ENCODE measurements at places on chromosomes 16 and 17.
A peak's percentile ranks its signal among the peaks of the same experiment; 100 is the strongest.

DNA sequence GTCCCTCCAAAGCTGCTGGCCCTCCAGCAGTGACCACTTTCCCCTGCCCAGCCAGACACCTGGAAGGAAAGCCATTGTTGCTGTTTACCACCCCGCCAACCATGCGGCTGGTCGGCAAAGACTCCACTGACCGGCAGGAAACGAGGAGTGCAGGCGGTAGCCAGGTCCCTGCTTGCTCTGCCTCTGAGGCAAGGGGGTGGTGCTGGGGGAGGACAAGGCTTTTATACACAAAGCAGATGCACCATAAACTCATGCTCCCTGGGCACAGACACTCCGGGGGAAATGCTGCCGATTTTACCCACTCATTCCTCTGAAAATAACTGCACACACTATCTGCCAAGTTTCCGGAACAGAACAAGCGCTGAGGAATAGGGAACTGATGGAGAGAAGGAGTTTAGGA, 62.8 kb upstream of the GRIN2A start:
- no peak overlapping the region for H3K4me3 ChIP-seq
- H3K27ac ChIP-seq, result no peak overlapping the region
- H3K36me3 ChIP-seq, result no peaks in the 10 kb centered on the region
- no peak for DNase-seq

- no peak overlapping the region for H3K4me3 ChIP-seq
- no peaks in the 10 kb centered on the region for H3K4me1 ChIP-seq
- no peak overlapping the region for H3K27ac ChIP-seq
Observed at GRCh38 chr16:24253192-24253591, 2.9 kb upstream of the CACNG3 start.

GRCh38 chr16:76748461-76749348, 442.3 kb upstream of the MON1B start:
- no peak for DNase-seq
- H3K4me1 ChIP-seq, result no peaks in the 10 kb centered on the region
- no peaks in the 10 kb centered on the region for H3K36me3 ChIP-seq

- peaks cover 43% of the 10 kb centered on the region for H3K27me3 ChIP-seq
- no peak overlapping the region for H3K4me3 ChIP-seq
- no peaks in the 10 kb centered on the region for H3K36me3 ChIP-seq
- DNase-seq, result no peak
- H3K4me1 ChIP-seq, result no peaks in the 10 kb centered on the region
- no peak overlapping the region for H3K27ac ChIP-seq
Observed at GRCh38 chr17:45828582-45829133, 16.0 kb upstream of the SPPL2C start.

- no peak for DNase-seq
- H3K4me3 ChIP-seq, result no peak overlapping the region
- H3K4me1 ChIP-seq, result no peaks in the 10 kb centered on the region
- peaks cover 11% of the 10 kb centered on the region for H3K27me3 ChIP-seq
Observed at GRCh38 chr17:70394473-70395232, 225.3 kb downstream of the KCNJ2 start.

DNA sequence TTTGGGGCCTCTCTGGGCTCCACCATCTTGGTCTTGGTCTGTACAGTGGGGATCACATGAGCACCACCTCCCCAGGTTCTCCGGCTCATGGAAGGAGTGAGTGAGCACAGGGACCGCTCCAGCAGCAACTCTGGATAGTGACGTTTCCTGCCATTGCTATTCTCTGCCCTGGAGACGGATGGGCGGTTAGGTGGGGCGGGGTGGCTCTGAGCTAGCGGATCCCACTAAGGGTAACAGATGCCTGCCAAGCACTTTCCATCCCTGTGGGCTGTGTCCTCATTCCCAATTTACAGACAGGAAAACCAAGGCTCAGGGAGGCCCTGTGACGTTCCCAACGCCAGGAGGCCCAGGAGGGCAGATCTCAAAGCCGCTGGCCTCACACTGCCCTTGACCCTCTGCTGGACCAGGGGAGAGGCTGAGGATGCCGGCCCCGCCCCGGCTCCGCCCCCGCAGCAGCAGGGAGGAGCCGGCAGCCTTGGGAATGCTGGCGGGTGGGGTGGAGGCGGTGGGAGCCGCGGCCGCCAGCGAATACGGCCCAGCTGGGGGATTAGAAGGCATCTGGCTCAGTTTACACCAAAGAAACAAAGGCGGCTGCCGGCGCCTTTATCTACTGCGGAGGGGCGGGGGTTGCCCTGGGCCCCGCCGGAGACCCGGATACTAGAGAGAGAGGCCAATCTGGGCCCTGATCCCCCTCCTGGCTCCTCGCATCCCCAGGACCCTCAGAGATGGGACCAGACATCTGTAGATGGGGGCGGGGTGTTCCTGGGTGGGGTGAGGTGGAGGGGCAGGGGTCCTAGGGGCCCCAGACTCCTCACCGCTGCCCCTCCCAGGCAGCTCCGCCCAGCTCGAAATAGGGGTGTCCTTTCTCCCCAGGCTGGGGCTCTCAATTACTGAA, 122.3 kb upstream of the CIBAR2 start:
- no peaks in the 10 kb centered on the region for H3K27me3 ChIP-seq
- DNase-seq, result no peak
- H3K27ac ChIP-seq, result peak overlapping the region; percentile 12
